NCI-H524 treated with DMSO at 0.1 percent for 48 hours (cell line): ENCODE measurements at places on chromosomes 4 and X.
A peak's percentile ranks its signal among the peaks of the same experiment; 100 is the strongest.

GRCh38 chrX:2484721-2485648 lies 15.8 kb downstream of the DHRSX start:
- DNase-seq = no peak

- DNase-seq = no peak
Observed at GRCh38 chrX:106742193-106742592, 15.7 kb downstream of the RNF128 start.

DNA sequence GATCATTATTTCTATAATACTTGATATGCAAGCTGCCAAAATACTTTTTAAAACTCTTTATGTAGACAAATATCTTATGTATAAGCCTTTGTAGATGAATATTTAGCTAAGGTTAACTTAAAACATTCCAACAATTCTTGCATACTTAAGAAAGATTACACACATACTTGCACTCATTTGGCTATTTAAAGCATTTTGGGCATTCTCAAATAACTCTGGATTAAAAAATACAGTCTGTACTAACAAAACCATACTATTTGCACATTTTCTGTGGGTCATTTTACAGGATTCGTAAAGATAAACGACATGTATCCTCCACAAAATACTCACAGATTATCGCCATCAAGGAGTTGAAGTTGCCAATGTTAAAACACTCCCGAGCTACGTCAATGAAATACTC lies 26.5 kb downstream of the RASGEF1B start:
- DNase-seq = no peak

DNA sequence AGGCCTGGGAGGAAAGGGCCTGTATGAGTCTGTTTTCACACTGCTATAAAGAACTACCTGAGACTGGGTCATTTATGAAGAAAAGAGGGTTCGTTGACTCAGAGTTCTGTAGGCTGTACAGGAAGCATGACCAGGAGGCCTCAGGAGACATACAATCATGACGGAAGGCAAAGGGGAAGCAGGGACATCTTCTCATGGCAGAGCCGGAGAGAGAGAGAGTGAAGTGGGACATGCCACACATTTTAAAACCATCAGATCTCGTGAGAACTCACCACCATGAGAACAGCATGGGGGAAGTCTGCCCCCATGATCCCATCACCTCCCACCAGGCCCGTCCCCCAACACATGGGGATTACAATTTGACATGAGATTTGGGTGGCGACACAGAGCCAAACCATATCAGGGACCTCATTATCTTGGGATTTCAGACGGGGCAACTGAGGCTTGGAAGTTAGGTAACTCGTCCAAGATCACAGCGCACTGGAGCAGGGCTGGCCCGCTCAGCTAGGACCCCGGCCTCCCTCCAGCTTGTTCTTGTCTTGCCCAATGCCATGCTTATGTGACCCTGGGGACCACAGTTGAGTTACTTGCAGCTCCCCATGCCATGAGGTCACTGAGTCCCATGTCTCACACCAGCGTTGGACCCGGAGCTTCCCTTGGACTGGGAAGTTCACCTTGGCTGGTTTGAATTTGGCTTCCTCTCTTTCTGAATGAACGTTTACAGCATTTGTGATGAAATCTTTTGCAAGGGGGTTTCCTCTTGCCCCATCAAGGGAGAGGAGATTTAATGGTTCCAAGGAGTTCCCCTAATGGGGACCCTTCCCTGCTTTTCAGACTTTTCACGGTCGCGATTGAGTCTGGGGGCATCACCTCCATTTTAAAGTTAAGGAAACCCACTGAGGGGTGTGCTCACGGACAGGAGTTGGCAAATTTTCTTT lies 18.1 kb downstream of the HTRA3 start:
- DNase-seq = no peak

DNA sequence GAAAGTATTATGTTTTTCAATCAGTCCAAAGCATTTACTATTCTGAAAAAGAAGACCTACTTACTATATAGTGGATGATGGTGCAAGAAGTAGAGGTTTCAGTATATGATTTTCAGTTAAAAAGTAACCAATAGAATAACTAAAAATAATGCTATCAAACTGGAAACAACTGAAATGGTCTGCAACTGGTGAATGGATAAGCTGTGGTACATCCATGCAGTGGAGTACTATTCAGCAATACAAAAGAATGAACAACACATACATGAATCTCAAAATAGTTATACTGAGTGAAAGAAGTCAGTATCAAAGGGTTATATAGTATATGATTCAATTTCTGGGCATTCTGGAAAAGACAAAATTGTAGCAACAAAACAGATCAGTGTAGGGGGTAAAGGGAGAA lies 55.9 kb downstream of the PLAC1 start:
- no peak for DNase-seq

DNA sequence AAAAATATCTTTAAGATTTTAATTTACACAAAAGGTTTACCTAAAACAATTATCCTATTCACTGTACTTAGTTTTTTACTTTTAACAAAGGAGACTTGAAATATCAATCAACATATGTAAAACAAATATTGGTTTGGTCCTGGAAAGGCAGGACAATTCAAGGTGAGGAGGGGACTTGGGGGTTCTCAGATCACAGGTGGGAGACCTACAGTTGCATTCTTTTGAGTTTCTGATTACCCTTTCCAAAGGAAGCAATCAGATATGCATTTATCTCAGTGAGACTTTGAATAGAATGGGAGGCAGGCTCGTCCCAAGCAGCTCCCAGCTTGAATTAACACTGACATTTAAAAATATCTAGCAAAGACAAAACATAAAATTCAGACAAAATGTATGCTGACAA lies 1917.3 kb downstream of the C4orf33 start:
- no peak for DNase-seq

DNA sequence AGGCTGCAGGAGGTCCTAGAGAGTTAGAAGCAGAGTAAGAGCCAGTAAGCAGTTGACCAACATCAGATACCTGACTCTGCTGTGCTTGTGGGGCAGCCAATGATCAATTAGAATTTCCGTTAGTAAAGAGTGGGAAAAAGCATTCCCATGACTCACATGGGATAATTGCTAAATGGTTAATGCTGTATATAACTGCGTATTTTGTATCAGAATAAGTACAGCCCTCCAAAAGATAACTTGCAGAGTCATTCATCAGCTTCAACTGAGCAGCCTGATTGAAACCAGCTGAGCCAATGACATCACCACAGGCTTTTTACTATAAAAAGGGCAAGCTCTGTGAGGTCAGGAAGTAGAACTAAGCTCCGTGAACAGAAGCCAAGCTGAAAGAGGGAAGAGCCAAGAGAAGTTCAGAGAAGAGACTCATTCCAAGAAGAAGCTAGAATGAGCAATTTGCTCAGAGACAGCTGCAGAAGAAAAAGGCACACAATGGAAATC lies 67.9 kb downstream of the PPP3CA start:
- DNase-seq = no peak

GRCh38 chr4:153044036-153044435 lies 107.9 kb downstream of the FHDC1 start:
- DNase-seq = no peak

- no peak for DNase-seq
Observed at GRCh38 chrX:44063606-44064005, 90.4 kb upstream of the NDP start.

DNA sequence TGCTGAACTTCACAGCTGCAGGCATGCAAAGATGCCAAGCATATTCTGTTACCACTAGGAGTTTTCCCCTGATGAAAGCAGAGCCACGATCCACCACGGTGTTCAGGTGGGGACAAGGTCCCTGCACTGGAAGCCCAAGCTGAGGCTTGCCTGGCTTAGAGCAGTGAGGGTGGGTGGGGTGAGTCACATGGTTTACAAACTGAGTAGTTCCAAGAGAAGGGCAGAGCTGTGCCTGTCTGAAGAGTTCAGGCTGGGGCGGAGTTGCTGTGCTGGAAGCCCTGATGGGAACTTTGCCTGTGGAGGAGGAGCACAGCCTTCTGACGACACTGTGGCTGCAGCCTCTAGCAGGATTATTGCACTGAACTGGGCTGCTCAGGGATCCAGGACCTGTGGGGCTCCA lies 45.5 kb downstream of the FAM9B start:
- DNase-seq = no peak

DNA sequence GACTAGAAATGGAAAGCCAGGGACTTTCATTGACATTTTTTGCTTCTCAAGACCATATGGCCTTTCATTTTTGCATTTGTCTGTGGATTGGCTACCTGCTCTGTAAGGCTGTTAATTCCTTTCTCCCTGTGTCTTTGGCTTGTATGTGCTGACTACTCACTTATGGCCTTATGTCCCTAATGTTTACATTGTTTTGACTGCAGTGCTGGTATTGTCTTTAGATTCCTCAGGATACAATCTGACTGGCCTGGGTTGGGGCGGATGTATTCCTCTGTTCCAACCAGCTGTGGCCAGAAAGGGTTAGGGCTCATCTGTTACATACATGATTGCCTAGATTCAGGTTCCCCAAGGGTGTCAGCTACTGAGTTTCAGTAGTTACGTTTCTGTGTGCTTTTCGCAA lies 108.1 kb downstream of the RAPGEF2 start:
- no peak for DNase-seq

DNA sequence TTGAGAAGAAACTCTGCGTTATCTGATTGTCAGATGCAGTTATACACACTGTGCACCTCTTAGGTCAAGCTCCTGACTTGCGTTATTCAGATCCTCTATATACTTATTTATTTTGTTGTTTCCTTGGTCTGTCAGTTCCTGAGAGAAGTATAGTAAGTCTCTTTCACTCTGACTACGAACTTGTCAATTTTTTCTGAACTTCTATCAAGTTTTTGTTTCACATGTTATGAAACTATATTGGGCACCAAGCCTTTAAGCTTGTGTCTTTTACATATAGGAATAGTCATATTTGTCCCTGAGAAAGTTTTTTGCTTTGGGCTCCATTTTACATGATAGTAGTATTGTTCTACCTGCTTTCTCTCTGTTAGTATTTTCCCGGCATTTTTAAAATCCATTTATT lies 31.7 kb downstream of the ZNF275 start:
- DNase-seq = no peak

DNA sequence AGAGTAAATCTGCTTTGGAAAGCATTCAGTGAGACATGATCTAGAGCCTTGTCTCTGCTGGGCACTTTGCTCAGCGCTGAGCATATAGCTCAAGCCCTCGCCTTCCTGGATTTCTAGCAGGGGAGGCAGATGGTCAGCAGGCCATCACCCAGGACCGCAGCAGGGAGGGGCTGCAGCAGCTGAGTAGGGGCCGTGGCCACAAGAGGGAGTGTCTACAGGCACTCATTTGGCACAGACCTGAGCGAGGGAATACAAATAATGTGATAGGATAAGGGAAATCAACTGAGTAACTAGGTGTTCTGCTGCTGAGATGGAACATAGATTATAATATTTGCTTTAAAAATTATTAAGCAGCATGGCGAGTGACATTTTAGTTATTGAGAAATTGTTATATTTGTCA lies 30.2 kb downstream of the OFD1 start:
- peak; percentile 13 for DNase-seq

- DNase-seq = no peak
Observed at GRCh38 chr4:94724016-94724790, 33.6 kb upstream of the BMPR1B start.

GRCh38 chr4:73181231-73181630 lies 77.4 kb downstream of the ANKRD17 start:
- DNase-seq = no peak

DNA sequence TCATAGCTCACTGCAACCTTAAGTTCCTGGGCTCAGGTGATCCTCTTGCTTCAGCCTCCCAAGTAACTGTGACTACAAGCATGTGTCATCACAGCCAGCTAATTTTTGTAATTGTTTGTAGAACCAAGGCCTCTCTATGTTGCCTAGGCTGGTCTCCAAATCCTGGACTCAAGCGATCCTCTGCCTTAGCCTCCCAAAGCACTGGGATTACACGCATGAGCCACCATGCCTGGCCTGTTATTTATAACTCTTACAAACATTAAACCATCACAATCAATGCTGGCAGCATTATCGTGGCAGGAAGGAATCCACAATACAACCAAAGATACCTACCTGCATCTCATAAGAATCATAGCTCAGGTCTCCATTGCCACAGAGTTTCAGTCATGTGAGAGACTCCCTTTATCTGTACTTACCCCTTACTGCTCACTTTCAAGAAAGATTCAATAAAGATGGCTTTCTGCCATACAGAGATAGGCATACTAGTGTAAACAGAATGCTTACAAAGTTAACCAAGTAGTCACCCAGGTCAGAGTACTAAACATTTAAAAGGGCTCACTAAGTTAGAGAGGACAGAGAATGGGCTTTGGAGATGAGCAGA lies 48.5 kb downstream of the SMIM31 start:
- no peak for DNase-seq

DNA sequence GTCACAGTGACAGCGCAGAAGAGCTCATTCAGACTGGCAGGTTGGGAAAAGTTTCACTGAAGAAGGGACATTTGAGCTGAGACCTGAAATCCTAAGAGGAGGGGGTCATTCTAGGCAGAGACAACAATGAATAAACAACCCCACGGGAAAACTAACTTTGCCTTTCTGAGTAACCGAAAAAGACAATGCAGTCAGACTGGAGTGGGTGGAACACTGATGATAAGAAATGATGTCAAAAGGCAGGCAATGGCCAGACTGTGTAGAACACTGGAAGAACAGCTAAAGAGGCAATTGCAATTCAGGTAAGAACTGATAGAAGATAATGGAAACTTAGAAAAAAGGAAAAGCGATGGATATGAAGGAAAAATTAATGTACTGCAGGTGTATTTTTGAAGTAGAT lies 73.8 kb downstream of the CHIC2 start:
- DNase-seq = no peak
